ENCODE measurements at places on chromosomes 1 and 21.

- DNase-seq: no peak
- no peak overlapping the region for H3K27ac ChIP-seq
- peaks cover 78% of the 10 kb centered on the region for H3K4me1 ChIP-seq
- H3K4me3 ChIP-seq: no peak overlapping the region
- no peaks in the 10 kb centered on the region for H3K27me3 ChIP-seq
- peaks cover 22% of the 10 kb centered on the region for H3K36me3 ChIP-seq
Observed at GRCh38 chr1:154429118-154429517, 24.0 kb downstream of the IL6R start.

DNA sequence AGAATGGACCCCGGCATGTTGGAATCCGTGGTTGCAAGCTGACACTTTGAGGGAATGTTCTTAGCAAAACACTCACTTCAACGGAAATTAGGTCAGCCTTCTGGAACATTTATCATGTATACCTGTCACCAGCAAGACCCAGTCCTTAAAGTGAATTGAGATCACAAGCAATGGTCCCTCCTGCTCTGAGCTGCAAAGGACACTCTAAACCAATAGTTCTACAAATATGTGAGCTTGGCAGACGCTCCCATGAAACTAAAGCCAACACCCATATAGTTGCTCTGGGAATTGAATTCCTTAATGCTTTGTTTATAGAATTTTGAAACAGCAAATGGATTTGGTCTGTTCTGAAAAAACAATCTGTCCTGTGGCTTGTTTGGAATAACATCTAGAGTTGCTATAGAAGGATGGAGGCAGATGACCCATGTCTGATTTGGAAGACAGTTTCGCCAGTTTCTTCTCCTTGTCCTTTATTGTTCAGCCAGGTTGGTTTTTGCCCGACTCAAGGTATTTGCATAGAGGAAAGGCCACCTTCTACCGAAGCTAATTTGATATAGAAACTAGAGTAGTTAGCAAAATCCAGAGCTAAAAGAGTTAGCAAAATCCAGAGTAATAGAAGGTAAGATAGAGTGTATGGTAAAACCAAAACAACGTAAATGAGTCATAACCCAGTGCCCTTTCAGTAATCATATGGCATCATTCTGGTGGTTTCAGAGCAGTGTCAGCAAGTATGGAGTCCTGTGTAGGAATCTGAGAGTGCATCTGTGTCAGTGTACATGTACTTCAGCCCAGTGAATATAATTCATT lies 236.2 kb downstream of the NFIA start:
- H3K27ac ChIP-seq: peak overlapping the region; percentile 88
- no peaks in the 10 kb centered on the region for H3K36me3 ChIP-seq
- peak; percentile 44 for DNase-seq
- H3K27me3 ChIP-seq: peaks cover 2% of the 10 kb centered on the region
- H3K4me3 ChIP-seq: peak overlapping the region; percentile 42
- H3K4me1 ChIP-seq: peaks cover 48% of the 10 kb centered on the region

DNA sequence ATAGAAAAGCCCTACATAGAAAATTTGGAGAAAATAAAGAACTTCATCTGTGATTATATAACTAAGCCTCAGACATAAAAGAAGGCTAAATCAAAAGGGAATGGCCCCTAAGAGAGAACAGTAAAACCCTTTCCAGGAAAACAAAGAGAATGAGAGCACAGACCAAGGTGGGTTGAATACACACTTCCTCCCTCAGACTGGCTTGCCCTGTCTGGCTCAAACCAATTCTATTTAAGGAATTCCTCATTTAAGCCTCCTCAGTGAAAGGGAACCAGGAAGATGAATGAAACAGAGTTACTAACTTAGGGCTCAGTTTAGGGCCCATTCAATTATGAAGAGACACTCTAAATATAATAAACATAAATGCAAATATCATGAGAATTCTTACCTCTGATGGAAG lies 10.6 kb upstream of the SYT14 start:
- no peak for DNase-seq
- H3K4me3 ChIP-seq: no peak overlapping the region
- no peaks in the 10 kb centered on the region for H3K4me1 ChIP-seq
- peaks cover 27% of the 10 kb centered on the region for H3K27me3 ChIP-seq

GRCh38 chr1:55636696-55637095 lies 421.5 kb upstream of the USP24 start:
- no peaks in the 10 kb centered on the region for H3K4me1 ChIP-seq
- H3K4me3 ChIP-seq: no peak overlapping the region
- no peak for DNase-seq
- H3K27me3 ChIP-seq: peaks cover 6% of the 10 kb centered on the region
- no peaks in the 10 kb centered on the region for H3K36me3 ChIP-seq

- no peak for DNase-seq
- no peak overlapping the region for H3K27ac ChIP-seq
- H3K4me1 ChIP-seq: no peaks in the 10 kb centered on the region
Observed at GRCh38 chr1:159548126-159548525, 12.3 kb upstream of the OR10J5 start.

DNA sequence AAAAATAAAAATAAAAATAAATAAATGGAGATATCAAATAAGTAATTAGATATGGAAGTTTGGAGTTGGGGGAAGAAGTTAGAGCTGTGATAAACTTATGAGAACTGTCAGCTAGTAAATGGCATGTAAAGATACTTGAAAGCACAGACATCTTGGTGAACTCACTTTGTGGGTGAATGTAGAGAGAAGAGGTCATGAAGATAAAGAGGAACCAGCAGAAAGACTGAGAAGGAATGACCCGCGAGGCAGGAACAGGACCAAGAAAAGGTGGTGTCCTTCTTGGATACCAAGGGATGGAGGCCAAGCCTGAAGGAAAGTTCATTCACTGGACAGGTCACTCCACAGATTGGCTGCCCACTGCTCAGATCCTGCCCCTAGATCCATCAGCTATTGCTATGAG lies 4.7 kb upstream of the CAPZB start:
- H3K4me3 ChIP-seq: no peak overlapping the region
- H3K4me1 ChIP-seq: peaks cover 34% of the 10 kb centered on the region
- no peak for DNase-seq

All from activated CD4-positive, alpha-beta memory T cell treated with anti-CD3 and anti-CD28 coated beads for 36 hours (primary cell).